ENCODE measurements at places on chromosomes 1 and 21. TPM values are rescaled to one million over a fixed set of nuclear protein-coding genes. Genes with fewer than 3 reads are reported as not detected.

The CNN3 gene
- 596 TPM for total RNA-seq

The TINAGL1 gene
- 4.5 TPM for total RNA-seq

The DPT gene
- total RNA-seq = not detected

The MLLT11 gene
- total RNA-seq = 27.8 TPM

The SLC22A15 gene
- 21.9 TPM for total RNA-seq

The OR2M3 gene
- total RNA-seq = not detected

The PUSL1 gene
- 14.0 TPM for total RNA-seq

The METTL25B gene
- 19.3 TPM for total RNA-seq

The PCSK9 gene
- total RNA-seq = 6.8 TPM

The ADORA1 gene
- 16.3 TPM for total RNA-seq

The HSD3B1 gene
- total RNA-seq = not detected

DNA sequence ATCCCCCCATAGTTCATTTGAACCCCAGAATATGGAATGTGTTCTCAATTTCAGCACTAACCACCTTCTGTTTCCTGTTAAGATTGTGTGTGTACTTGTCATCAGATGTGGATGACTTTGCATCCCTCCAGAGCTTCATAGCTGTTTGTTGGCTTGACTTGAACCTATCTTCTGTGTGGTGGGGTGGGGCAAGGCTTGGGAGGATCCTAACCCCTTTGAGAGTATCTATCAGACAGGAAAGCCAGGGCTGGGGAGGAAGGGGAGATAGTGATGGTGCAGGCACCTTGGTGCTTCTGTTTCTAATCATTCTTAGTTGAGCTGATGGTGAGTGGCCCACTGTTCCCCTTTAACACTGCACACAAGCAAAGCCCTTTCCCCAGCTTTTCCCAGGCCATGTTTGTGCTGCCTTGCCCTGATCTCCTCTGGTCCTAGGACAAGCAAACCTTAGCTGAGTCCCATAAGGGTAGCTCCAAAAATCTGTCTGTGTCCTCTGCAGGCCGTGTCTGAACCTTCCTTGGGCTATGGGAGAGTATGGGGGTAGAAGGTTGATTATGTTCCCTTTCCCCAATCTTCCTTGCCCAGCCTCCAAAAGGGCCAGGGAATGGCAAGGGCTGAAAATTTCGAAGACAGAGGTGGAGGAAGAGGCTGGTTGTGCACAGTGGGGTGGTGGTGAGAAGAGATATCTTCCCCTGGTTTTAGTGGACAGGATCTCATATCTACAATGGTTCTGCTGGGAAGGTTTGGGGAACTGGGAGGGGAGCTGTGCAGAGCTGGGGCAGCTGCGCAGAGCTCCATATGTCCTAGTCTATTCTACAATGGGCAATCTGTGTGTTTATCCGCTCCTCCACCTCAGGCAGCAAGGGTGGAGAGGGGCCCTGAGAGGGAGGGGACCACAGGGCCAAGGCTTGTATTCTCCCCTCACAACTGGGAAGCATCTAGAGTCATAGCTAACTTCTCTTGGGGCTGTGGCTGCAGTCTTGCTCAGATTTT is 1.4 kb downstream of the NHLH1 start:
- DNase-seq = no peak
- H3K4me3 ChIP-seq = no peak overlapping the region
- H3K4me1 ChIP-seq = peaks cover 18% of the 10 kb centered on the region
- peaks cover 4% of the 10 kb centered on the region for H3K27me3 ChIP-seq

- no peak overlapping the region for H3K4me3 ChIP-seq
- H3K4me1 ChIP-seq = no peaks in the 10 kb centered on the region
- no peaks in the 10 kb centered on the region for H3K27me3 ChIP-seq
- no peak for DNase-seq
These were observed 729.6 kb upstream of the PTBP2 start for GRCh38 chr1:95991787-95992520.

DNA sequence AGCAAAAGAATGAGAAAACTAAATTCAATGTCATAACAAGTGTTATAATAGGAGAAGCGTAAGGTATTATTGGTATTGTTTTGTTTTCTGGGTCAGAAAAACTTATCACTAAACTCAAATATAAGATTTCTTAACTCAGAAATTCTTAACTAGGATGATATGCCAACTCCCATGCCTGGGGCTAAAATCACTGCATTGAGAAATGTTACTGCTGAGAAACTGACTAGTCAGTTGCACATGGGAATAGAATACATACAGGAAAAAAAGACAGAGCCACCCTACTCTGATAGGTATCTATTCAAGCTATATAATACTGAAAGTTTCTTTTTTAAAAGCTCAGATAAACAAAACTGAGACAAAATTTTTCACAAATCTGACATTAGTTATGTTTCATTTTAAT is 56.3 kb downstream of the PRPF38A start:
- H3K27me3 ChIP-seq = peaks cover 1% of the 10 kb centered on the region
- DNase-seq = no peak
- peaks cover 11% of the 10 kb centered on the region for H3K36me3 ChIP-seq
- H3K4me3 ChIP-seq = no peak overlapping the region

- H3K4me1 ChIP-seq = no peaks in the 10 kb centered on the region
- H3K36me3 ChIP-seq = no peaks in the 10 kb centered on the region
- no peak overlapping the region for H3K27ac ChIP-seq
- peaks cover 5% of the 10 kb centered on the region for H3K27me3 ChIP-seq
- H3K4me3 ChIP-seq = no peak overlapping the region
- no peak for DNase-seq
These were observed 177.5 kb downstream of the SETD4 start for GRCh38 chr21:35882791-35883240.

GRCh38 chr21:39041816-39042215 is 141.4 kb downstream of the PSMG1 start:
- peaks cover 37% of the 10 kb centered on the region for H3K4me1 ChIP-seq
- DNase-seq = no peak
- H3K36me3 ChIP-seq = peaks cover 4% of the 10 kb centered on the region
- no peak overlapping the region for H3K27ac ChIP-seq

DNA sequence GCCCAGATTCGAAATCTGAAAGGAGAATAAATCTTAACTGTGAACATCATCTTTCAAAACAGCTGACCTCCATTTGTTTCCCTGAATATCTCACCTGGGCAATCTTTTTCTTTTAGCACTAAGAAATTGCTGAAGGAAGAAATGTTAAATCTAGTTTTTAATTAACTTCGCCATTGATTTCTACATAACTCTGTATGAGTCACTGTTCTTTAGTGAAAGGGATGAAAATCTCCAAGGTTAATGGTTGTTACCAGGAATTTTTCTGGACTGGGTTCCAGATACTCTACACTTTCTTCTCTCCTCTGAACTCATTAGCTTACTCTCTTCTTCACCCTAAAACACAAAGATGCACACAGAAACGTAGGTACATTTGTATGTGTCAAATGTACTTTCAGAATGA is 235.7 kb downstream of the BACH1 start:
- no peak for DNase-seq
- no peaks in the 10 kb centered on the region for H3K36me3 ChIP-seq
- H3K4me3 ChIP-seq = no peak overlapping the region
- H3K27ac ChIP-seq = no peak overlapping the region

- H3K27me3 ChIP-seq = peaks cover 12% of the 10 kb centered on the region
- no peak overlapping the region for H3K27ac ChIP-seq
- DNase-seq = no peak
- peaks cover 36% of the 10 kb centered on the region for H3K4me1 ChIP-seq
- peak overlapping the region; percentile 1 for H3K4me3 ChIP-seq
- H3K36me3 ChIP-seq = no peaks in the 10 kb centered on the region
These were observed 21.1 kb downstream of the KCNN3 start for GRCh38 chr1:154848983-154849382.

DNA sequence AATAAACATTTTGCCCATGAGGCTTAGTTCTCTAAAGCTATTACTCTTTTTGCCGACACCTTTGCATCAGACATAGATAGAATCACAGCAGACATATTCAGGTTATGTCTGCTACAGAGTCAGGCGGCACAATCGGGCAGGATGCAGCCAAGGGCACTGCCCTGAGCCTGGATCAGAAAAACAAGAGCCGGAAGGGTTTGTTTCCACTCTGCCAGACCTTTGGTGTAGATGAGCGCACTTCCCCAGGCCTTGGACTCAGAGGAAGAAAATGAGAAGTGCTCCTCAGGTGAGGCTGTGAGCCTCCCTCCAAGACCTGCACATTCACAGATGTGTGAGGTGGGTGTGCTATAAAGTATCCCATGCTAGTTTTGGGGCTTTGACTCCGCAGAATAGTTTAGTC is 43.7 kb downstream of the GNG12 start:
- H3K27ac ChIP-seq = peak overlapping the region; percentile 49
- no peak overlapping the region for H3K4me3 ChIP-seq
- H3K4me1 ChIP-seq = peaks cover 19% of the 10 kb centered on the region
- peaks cover 5% of the 10 kb centered on the region for H3K27me3 ChIP-seq
- no peaks in the 10 kb centered on the region for H3K36me3 ChIP-seq
- DNase-seq = no peak

- no peak overlapping the region for H3K4me3 ChIP-seq
- H3K36me3 ChIP-seq = no peaks in the 10 kb centered on the region
- DNase-seq = no peak
- peaks cover 65% of the 10 kb centered on the region for H3K4me1 ChIP-seq
These were observed 18.2 kb upstream of the STMN1 start for GRCh38 chr1:25924454-25924853.

DNA sequence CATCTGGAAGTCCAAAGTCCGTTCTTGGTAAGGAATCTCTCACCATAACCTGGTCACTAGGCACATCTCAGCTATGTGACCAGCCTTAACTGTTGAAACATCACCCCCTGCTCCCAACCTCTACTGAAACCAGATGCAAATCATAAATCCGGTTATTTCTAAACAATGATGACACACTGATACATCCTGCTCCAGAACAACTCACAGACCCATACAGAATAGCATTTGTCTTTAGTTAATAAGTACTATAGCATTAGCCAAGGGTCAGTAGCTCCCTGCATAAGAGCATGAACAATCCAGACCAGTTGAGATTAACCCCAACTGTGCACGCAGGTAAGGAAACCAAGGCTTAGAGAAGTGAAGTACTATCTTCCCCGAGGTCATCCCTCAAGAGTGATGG is 38.0 kb upstream of the KCTD3 start:
- no peaks in the 10 kb centered on the region for H3K4me1 ChIP-seq
- H3K36me3 ChIP-seq = no peaks in the 10 kb centered on the region
- H3K4me3 ChIP-seq = no peak overlapping the region

- H3K4me3 ChIP-seq = no peak overlapping the region
- DNase-seq = no peak
- no peaks in the 10 kb centered on the region for H3K27me3 ChIP-seq
- peaks cover 11% of the 10 kb centered on the region for H3K4me1 ChIP-seq
- peaks cover 4% of the 10 kb centered on the region for H3K36me3 ChIP-seq
These were observed 21.7 kb downstream of the INTS7 start for GRCh38 chr1:212013672-212014071.

GRCh38 chr1:162605225-162605927 is 26.9 kb upstream of the DDR2 start:
- no peak overlapping the region for H3K27ac ChIP-seq
- no peaks in the 10 kb centered on the region for H3K27me3 ChIP-seq
- no peaks in the 10 kb centered on the region for H3K36me3 ChIP-seq
- DNase-seq = no peak
- H3K4me3 ChIP-seq = no peak overlapping the region

DNA sequence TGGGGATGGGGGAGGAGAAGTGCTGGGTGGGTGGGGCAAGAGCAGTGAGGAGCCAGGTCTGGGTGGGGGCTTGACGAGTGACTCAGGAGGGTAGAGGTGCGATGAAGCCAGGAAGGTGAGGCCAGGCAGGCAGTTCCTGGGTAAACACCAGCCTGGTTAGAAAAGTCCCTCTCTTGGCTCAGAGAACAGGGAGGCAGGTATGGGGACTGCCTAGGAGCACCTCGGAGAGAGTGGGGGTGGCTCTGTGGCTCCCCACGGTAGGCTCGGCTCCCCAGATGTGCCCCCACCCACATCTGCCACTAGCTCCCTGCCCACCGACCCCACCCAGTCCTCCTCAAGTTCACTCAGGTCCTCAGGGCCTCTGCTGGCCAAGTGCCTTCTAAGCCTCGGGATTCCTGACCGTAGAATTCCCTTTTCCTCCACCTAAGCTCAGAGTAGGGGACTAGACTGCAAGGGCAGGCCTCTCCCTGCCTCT is 1.2 kb downstream of the HSPG2 start:
- H3K27ac ChIP-seq = peak overlapping the region; percentile 80
- no peak for DNase-seq
- H3K4me3 ChIP-seq = peak overlapping the region; percentile 98
- H3K27me3 ChIP-seq = peaks cover 20% of the 10 kb centered on the region
- peaks cover 64% of the 10 kb centered on the region for H3K4me1 ChIP-seq

- no peaks in the 10 kb centered on the region for H3K36me3 ChIP-seq
- H3K4me3 ChIP-seq = no peak overlapping the region
- peaks cover 28% of the 10 kb centered on the region for H3K4me1 ChIP-seq
- H3K27me3 ChIP-seq = peaks cover 17% of the 10 kb centered on the region
- no peak overlapping the region for H3K27ac ChIP-seq
These were observed 106.5 kb upstream of the SLC2A1 start for GRCh38 chr1:43065191-43065590.

DNA sequence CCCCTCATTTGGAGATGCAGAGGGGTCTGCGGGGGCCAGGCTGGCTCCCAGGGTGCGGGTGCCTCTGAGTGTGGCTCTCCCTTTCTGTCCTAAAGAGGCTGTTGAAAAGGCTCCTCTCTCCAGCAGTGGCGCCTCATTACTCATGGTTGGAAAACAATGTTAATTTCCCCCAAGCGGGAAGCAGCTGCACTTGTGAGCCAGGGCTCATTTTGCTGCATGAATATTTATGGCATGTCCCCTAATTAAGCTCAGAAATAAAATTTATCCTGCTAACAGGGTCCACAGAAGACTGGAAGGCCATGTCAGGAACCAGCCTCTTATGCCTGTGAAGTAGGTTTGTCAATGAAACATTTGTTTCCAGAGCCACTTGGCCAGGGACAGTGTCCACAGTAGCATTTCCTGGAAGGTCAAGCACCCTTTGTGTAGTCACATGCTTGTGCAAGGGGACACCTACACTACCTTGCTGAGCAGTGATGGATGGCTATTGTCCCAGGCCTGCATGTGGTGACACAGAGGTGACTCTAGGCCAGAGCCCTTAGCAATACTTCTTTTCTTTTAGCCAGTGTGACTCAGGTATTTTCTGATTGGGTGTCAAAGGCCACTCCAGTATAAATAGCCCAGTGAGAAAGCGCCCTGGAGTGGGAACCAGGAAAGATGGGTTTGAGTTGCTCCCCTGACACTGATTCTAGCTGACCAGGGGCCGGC is 259.0 kb downstream of the FOXD2 start:
- peaks cover 8% of the 10 kb centered on the region for H3K4me1 ChIP-seq
- H3K4me3 ChIP-seq = no peak overlapping the region
- no peak overlapping the region for H3K27ac ChIP-seq
- H3K27me3 ChIP-seq = peaks cover 9% of the 10 kb centered on the region
- DNase-seq = no peak

- no peak overlapping the region for H3K4me3 ChIP-seq
- H3K4me1 ChIP-seq = peaks cover 2% of the 10 kb centered on the region
- H3K27me3 ChIP-seq = peaks cover 4% of the 10 kb centered on the region
These were observed 28.0 kb upstream of the FOXO6 start for GRCh38 chr1:41333146-41333784.

DNA sequence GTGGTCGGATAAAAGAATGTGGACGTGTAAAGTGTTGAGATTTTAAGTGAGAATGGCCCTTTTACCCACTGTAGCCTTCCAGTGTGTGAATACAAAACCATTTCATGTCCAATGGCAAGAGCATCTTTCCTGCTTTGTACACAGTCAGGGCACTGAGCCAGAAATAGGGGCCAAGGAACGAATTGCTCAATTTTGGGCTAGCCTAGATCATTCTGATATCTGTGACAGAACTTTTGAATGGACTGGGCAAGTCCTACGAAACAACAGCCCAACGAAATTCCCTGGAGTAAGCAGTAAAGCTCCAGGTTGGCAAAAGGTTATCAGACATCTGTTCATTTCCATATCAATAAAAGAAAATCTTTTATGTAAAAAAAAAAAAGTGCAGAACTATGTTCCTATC is 5.5 kb downstream of the KIF26B start:
- DNase-seq = no peak
- H3K4me3 ChIP-seq = no peak overlapping the region
- peaks cover 19% of the 10 kb centered on the region for H3K4me1 ChIP-seq
- H3K36me3 ChIP-seq = peaks cover 4% of the 10 kb centered on the region

Measured in endothelial cell (in vitro differentiated cells).